ENCODE measurements at places on chromosomes 6 and 20.

GRCh38 chr6:132750455-132751248, 7.1 kb downstream of the VNN2 start:
- no peak for DNase-seq

DNA sequence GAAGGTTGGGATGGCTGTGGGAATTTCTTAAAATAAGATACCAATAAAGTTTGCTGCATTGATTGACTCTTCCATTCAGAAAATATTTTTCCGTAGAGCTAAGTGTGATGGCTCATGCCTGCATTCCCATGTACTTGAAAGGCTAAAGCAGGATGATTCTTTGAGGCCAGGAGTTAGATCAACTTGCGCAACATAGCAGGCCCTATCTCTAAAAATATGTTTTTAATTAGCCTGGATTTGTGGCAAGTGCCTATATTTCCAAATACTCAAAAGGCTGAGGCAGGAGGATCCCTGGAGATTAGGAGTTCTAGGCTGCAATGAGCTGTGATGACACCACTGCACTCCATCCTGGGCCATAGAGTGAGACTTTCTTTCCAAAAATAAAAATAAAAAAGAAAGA, 431.2 kb upstream of the PTCHD4 start:
- no peak for DNase-seq

DNA sequence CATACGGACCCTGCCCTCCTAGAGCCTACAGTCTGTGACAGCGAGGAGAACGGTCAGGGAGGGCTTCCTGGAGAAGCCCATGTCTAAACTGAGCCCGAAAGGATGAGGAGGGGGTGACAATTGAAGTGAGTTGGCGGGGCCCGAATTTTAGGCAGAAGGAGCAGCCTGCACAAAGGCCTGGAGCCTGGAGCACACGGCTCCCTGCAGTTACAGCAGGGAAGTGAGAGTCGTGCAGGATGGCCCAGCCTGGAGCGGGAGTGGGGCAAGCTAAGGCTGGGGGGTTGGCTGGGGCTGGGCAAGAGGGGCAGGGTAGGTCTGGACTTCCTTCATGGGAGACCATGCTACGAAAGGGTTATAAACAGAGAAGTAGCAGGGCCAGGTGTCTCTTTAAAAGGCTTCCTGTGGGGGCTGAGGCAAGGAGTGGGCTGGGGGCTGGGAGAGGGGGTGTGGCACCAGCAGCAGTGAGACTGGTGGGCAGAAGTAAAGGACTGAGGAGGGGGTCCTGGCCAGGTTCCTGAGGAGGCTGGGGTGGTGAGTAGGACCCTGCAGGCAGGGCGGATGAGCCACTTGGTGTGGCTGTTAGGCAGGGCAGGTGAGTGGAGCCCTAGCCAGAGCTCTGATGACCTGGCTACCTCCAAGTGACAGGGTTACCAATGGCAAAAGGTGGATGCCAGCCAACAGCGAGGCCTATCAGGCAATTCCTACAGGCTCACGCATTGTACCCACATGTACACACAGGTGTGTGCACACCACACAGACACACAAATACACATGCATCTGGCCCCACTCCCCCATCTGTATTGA, 119.2 kb downstream of the MRPL14 start:
- DNase-seq: no peak

GRCh38 chr6:107495971-107496370, 6.1 kb downstream of the SOBP start:
- DNase-seq: no peak

GRCh38 chr6:166259296-166259977, 48.8 kb downstream of the PRR18 start:
- DNase-seq: no peak

DNA sequence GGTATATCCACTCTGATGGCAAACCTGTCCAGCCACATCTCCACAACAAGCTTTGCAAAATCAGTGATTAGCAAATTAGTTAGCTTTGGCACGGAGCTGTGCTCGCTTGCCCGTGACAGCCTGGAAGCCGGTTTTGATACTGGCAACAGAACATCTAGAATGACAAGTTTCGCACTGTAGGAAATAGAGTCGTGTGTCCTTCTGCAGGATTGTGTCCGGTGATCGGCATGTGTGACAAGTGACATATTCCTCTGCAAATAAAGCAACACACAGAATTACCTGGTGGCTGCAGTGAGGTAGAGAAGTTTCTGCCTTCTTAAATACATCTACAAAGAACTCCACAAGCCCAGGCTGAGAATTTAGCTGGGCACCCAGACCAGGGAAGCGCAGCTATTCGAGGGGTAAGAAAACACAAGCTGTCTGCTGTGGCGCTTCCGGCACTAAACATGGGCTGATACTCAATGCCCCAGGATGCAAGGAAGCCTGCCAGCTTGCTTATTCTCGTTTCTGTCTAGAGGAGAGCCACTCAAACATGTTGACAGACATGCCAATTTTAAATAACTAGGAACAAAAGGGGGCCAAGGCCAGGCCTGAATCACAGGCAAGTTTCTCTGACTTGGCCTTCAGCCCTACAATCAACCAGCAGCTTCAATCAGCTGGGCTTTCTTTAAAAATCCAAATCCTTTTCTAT, 22.2 kb downstream of the EIF2S2 start:
- DNase-seq: no peak

DNA sequence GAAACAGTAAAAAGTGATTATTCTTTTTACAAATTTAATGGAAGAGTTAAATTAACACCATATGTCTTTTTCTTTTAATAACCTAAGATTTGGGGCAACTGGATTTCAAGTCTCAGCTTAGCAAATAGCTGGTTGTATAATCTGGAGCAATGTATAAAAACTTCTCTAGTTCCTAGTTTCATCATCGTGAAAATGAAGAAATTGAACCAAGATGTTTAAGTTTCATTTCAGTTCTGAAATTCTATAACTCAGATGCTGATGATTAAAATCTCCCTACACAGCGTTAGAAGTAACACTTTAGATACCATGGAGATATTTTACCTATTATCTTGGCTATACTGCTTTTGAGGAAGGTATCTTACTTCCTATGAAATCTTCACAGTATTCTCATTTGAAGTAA, 252.0 kb downstream of the KIF16B start:
- no peak for DNase-seq

DNA sequence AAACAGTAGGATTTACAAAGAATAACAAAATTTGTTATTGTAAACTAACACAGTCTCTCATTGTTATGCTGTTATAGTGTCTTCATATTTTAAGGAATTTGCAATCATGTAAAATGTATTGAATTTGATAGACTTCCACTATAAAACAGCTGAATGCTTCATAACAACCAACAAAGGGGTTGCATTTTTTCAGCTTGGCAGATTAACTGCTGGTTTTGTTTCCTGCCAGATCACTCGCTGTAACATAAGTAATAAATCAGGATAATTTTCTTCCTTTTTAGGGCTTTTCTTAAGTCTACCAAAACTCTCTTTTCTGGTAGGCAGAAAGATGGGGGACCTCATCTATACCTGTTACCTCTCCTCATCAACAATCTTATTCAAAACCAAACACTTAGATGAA, 169.8 kb downstream of the SAMD5 start:
- DNase-seq: no peak

GRCh38 chr6:45971287-45971686, 44.4 kb downstream of the CLIC5 start:
- no peak for DNase-seq

DNA sequence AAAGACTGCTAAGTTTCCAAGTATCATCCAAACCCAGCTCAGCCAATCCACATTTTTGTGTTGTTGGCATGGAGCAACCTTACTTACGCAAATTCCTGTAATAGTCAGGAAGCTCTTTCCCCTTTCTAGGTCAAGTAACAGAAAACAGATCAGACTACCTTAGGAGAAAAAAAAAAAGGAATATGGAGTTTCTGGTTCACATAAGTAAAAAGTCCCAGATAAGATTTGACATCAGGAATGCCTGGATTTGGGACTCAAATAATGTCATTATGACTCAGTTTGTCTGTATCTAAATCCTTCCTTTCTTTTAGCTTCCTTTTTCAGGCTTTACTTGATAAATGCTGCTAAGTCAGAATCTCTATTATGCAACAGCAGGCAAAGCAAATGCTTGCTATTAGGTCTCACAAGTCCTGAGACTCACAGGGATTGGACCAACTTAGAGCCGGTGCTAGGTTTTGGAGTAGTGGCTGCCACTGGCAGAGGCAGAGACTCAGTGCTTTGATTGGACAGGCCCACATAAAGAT, 44.5 kb downstream of the NCOA7 start:
- DNase-seq: peak; percentile 70

GRCh38 chr6:118776607-118777549, 117.1 kb upstream of the ASF1A start:
- peak; percentile 83 for DNase-seq

- DNase-seq: no peak
These were observed 664.8 kb upstream of the MMS22L start for GRCh38 chr6:97947841-97948240.

- DNase-seq: no peak
These were observed 201.8 kb downstream of the ARID1B start for GRCh38 chr6:156978948-156979347.

DNA sequence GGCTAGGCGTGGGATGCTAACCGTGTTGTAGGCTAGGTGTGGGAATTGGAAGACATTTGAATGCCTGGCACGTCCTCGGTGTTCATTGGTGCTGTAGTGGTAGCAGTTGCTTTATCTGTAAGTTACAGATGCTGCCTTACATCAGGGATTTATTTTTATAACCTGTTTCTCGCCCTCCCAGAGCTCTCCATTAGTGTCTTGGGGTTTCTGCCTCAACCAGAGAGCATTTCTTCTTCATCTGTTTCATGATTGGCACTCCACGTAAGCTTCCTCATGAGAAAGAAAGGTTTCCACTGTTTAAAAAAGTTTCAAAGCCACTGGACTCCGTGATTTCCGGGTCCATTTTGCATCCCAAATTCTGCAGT, 9.0 kb downstream of the IGF2R start:
- no peak for DNase-seq

GRCh38 chr6:131492932-131493573, 80.0 kb upstream of the ARG1 start:
- no peak for DNase-seq

DNA sequence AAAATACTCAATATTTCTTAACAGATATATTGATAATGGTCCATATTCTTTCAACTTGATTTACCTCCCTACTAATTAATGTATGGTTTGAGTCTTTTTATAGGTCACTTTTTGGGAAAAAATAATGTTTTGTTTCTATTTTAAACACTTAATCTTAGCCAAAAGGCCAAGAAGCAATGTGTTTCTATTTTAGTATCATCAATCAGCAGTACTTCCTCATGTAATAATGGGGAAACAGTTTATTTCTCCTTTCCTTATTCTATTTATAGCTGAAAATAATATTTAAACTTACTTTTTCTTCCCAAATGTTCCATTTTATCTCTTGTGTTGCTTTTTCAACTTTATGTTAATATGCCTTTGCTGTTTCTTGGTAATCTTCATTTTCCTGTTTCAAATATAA, 295.1 kb downstream of the ALDH8A1 start:
- no peak for DNase-seq

DNA sequence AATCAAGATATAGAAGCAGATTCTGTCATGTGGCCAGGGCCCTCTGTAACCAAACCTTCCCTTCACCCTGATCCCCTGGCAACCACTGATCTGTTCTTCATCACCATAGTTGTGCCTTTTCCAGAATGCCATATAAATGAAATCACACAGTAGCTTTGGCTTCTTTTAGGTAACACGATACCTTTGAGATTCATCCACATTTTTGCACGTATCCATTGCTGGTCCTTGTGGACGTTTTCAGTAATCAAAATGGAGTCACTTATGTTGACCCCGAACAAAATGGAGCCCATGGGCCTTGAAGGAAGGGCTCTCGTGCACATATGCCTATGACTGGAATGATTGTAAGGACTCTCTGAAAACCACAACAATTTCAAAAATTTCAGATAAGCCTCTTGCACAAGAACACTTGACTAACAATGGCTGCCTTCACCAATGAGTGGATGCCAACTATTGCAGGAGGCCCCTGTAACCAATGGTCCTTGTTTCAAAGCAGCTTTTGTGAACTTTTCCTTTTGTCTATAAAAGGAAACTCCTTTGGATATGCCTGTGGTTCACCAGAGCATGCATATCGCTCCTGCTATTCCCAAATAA, 84.3 kb upstream of the RALY start:
- peak; percentile 89 for DNase-seq

DNA sequence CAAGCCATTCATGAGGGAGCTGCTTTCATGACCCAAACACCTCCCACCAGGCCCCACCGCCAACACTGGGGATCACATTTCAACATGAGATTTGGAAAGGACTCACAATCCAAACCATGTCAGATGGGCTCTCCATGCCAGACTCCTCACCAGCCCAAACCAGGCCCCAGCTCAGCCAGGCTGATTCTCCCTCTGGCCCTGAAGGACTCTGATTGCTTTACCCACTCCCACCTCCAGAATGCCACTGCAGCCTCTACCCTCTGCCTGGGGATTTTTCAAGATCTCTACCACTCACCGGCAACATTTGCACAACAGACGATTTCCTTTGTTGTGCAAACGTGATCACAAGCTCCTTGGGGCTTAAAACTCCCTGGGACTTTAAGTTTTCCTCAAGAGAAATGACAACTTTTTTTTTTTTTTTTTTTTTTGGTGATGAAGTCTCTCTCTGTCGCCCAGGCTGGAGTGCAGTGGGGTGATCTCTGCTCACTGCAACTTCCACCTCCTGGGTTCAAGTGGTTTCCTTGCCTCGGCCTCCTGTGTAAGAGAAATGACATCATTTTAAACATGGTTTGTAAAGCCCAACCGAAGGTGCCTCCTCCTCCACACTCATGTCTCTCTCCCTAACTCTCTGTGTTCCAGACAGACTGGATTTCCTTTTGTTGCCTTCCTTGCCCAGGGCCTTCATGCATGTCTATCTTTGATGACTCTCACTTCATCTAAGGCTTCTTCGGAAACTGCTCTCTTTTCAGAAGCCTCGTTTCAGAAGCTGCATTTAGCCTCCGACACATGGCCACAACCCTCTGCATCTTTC, 147.0 kb downstream of the CDH26 start:
- DNase-seq: no peak

- no peak for DNase-seq
These were observed 14.1 kb downstream of the SNX14 start for GRCh38 chr6:85579581-85579980.

DNA sequence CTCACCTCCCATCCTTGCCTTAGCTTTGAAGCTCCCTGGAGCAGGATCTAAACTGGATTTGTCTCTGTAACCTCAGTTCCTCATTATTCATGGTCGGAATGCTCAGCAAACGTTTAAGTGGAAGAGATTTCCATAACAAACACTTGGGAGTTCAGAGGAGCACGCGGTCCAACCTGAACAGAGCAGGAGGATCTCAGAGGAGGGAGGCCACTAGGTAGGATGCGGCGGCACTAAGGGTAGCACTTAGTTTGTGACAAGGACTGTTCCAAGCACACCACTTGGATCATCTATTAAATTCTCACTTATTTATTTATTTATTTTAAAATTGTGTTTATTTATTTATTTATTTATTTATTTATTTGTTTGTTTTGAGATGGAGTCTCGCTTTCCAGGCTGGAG, 13.3 kb upstream of the CCN5 start:
- no peak for DNase-seq
